ENCODE measurements at places on chromosomes 3 and 15.

- no peak for DNase-seq
Measured at GRCh38 chr3:46895204-46895660, 17.7 kb downstream of the PTH1R start.

DNA sequence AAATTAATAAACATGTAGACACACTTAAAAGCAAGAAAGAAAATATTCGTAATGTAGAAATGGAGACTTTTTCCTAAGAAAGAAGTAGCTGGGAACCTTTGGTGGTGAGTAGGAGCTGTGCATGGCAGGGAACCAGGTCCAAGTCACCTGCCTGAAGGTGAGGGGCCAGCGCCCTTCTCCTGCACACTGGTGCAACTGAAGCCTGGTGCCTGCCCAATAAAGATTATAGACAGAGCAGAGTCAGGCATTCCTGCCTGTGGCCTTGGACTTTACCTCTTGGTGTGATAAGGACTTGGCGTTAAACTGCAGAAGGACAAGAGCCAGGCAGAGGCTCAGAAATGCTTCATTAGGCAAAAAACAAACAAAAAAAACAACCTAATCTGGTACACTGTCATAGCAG lies 14.2 kb downstream of the CFAP91 start:
- DNase-seq = no peak

GRCh38 chr3:123147754-123148535 lies 53.8 kb upstream of the SEC22A start:
- no peak for DNase-seq

GRCh38 chr3:46670891-46671427 lies 22.5 kb downstream of the ALS2CL start:
- DNase-seq = no peak

DNA sequence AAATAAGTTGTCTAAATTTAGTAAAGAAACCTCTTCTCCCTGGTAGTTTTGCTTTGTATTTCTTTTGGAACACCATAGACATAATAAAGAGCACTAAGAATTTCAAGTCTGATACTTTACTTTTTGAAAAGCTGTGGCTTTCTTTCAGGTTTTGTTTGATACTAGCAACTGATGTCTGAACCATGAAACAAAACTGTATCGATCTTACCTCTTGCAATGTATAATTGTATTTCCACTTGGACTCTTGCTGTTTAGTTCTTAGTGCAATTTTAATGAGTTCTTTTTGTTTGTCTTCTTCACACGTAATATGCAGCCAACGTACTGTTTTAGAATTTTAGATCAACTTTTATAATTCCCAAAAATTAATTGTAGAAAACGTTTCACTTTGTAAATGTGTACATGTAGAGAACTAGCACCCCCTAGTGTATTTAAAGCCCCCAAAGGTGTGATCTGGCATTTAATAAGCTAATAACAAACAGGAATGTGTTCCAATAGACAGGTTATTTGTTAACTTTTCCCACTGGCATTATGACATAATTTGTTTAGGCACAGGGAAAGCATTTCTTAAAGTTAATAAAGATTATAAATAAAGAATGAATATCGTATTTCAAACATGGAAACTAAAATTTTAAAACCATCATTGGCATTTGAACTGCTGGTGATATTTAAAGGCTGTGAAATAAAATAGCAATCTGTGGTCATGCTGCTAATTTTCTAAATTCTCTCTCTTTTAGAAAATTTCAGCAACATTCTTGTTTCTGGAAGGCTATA lies 289.1 kb upstream of the DNAJC19 start:
- no peak for DNase-seq

DNA sequence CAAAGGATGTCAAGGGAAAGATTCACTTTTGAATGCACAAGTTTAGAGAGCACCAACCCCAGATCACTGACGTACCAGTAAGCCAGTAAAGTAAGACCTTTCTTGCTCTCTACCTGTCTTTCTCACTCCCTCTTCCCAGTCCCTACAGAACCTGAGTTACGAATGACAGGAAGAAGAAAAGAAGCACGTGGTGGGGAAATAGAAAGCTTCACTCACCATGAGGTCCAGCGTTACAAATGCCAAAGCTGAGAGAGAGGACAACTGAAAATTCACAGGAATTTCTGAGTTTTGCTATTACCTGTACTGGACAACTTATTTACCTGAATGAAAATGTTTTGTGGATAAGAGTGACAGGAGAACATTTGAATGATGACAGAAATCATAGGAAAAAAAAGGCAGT lies 133.2 kb upstream of the GBE1 start:
- DNase-seq = no peak

DNA sequence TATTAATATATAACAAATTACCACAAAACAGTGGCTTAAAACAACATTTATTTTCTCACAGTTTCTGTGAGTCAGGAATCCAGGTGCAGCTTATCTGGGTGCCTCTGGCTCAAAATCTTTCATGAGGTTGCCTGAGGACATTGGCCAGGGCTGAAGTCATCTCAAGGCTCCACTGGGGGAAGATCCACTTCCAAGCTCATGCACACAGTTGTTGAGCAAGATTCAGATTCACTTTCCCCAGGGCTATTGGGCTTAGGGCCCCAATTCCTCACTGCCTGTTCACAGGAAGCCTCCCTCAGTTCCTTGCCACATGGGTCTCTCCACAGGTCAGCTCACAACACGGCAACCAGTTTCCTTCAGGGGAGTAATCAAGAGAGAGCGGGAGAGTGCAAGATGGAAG lies 35.0 kb downstream of the RFTN1 start:
- peak; percentile 57 for DNase-seq

GRCh38 chr3:105473521-105474223 lies 107.0 kb downstream of the ALCAM start:
- DNase-seq = peak; percentile 65

DNA sequence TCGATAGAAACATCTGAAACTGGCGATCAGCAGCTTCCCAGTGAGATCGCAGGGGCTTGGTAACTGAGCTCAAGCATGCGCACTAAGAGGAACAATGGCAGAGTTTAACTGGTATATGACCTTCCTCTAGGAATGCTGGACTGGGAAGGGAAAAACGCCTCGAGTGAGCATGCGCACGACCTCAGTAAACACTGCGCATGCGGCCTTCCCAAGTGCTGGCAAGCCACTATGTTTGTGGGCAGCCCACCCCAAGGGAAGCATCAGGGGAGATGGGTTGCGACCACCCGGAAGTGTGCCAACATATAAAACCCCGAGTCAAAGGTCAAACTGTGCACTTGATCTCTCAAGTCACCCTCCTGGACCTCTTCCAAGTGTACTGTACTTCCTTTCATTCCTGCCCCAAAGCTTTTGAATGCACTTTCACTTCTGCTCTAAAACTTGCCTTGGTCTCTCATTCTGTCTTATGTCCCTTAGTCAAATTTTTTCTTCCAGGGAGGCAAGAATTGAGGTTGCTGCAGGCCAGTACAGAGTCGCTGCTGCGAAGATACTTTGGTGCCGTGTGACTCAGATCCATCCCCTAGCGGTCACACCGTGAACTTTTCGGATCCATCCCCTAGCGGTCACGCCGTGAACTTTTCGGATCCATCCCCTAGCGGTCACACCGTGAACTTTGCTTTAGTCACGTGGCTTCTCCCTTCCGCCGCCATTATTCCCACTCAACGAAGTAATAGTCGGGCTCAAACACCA lies 243.3 kb downstream of the FAM43A start:
- DNase-seq = no peak

DNA sequence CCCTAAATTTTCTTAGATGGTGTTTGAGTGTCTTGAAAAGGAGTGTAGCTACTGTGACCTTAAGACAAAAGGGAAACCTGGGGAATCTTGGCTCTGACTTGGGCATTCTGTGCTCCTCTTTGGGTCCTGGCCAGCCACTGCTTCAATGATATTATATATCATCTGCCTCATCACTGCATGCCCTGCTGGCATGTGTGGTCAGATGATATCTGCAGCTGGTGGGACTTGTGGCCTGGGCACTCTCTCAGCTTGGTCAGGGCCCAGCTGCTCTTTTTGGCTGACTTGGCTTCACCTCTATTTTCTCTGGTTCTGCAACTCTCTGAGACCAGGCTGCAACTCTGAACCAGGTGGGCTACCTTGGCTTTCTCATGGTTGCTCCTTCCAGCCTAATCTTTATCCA lies 446.1 kb upstream of the RARB start:
- DNase-seq = no peak

DNA sequence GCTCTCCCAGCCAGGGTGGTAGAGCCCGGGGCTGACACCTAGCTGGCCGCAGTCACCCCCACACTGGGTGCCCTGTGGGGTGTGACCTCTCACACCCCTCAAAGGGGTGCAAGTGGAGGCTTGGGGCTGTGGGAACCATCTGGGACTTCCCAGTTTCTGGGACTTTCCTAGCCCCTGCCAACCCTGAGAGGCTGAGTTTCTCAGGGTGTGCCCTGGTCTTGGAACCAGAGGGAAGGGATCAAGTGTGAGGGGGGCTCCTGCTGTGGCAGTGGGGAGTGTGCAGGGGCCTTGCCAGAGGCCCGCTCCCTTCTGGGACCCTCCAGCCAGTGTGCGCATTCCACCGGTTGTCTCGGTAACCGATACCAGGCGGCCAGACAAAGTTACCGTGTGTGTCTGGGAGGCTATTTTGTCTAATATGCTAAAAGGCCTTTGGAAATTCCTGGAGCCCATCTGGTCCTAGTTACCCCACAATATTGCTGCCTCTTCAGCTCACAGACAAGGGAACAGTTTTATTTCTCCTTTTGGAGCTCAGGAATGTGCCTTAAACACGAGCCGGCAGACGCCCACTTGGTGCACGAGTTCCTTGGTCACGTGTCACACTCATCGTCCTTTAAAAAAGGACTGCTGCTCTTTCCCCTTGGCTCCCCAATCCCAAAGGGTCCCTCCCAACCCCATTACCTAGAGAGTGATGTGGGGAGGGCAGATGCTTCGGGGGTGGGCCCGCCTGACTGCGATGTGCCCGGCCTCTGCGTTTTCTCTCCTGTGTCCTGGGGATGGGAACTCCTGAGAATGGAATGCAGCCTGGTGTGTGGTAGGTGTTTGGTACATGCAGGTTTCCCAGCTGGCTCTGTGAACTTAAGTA lies 33.2 kb downstream of the HDAC11 start:
- peak; percentile 71 for DNase-seq

- no peak for DNase-seq
Measured at GRCh38 chr15:38042211-38042610, 107.8 kb downstream of the TMCO5A start.

- no peak for DNase-seq
Measured at GRCh38 chr3:127821394-127821793, 921 bp downstream of the MGLL start.

DNA sequence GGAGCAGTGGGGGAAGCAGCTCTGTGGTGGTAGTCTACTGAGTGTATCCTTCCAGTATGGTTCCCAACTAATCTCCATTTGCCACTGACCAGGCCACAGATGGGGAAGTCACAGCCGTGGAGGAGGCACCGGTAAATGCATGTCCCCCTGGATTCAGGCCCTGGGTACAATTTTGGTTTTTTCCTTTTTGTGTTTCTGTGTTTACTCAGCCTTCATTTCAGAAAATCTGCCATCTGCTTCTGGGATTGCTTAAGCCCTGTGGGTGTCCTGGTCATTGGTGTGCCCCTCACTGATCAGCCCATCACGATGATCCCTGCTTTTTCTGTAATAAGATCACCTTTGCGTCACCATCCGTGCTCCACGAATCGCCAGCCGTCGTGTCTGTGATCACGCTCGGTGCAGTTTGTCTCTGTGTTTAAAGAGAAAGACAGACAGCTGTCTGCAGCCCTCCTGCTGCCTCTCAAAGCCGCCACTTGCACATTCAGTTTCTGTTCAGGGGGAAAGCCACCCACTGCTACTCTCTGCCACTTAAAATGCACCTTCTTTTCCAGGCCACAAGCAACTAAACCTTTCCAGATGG lies 68.9 kb downstream of the DNASE1L3 start:
- DNase-seq = no peak

GRCh38 chr3:123310741-123311140 lies 109.0 kb downstream of the SEC22A start:
- no peak for DNase-seq

DNA sequence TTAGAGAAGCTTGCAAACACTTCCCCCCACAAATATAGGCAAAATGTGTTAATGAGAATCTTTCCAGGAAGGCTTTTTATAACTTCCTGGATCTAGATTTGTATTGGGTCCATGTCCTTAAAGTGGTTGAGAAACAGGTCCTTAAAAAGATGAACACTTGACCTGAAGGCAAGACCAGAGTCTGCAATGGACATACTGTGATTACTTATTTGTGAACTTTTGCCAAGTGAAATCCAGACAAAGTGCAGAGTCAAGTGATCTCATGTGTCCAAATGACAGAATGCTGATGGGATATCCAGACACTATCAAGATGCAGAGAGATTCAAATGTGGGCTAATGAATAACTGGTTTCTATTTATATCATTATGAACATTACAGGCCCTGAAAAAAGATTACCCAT lies 43.8 kb downstream of the FRMD4B start:
- no peak for DNase-seq

GRCh38 chr3:15557511-15557946 lies 36.0 kb upstream of the COLQ start:
- DNase-seq = peak; percentile 56

- DNase-seq = no peak
Measured at GRCh38 chr3:182000447-182000846, 288.7 kb downstream of the SOX2 start.

- DNase-seq = no peak
Measured at GRCh38 chr3:157387708-157388435, 48.8 kb upstream of the PTX3 start.

GRCh38 chr15:35876762-35877161 lies 330.8 kb upstream of the DPH6 start:
- no peak for DNase-seq

DNA sequence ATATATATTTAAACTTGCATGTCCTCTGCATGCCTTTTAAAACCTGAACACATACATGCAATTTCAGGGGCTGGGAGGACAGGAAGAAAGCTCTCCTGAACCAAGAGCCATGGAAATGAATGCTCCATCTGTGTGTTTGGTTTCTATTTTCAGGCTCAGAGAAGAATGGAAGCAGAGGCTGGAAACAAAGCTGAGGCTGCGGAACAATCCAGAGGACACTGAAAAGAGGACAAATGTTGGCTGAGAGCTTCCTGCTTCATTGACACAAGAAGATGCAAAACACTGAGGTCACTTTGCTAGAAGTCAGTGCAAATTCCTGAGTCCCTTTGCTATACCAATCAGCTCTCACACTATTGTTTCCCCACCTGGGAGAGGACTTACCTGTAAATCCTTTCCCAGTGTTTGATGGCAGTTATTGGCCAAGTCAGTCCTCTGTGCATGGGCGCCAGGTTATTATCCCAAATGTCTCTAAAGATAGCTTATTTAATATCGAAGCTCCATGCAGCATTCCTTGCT lies 12.7 kb downstream of the FAM240A start:
- no peak for DNase-seq

DNA sequence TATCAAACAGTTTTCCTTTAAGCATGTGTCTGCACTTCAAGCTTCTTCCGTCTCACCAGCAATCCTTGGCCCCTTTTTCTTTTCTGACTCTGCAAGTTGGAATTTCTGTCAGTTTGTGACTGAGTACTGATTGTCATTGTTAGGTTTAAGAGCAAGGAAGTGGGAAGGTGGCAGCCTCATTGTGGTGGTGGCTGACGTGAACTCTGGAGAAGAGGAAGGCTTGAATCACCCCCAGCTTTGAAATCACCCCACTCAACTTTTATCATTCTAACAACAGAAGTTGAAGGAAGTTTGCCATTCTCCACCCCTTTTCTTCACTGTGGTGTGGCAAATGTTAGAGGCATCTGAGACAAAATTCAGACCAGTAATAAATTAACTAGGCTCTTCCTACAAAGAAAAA lies 231.6 kb upstream of the AGTR1 start:
- peak; percentile 11 for DNase-seq

GRCh38 chr3:55180161-55180560 lies 252.3 kb upstream of the LRTM1 start:
- no peak for DNase-seq

GRCh38 chr3:37626736-37627565 lies 234.7 kb upstream of the CTDSPL start:
- no peak for DNase-seq

- DNase-seq = no peak
Measured at GRCh38 chr3:6321999-6322398, 538.9 kb upstream of the GRM7 start.

All from GM04504 (cell line).